Stimulated activated naive CD4-positive, alpha-beta T cell (primary cell): ENCODE measurements at places on chromosomes 6 and 20.

DNA sequence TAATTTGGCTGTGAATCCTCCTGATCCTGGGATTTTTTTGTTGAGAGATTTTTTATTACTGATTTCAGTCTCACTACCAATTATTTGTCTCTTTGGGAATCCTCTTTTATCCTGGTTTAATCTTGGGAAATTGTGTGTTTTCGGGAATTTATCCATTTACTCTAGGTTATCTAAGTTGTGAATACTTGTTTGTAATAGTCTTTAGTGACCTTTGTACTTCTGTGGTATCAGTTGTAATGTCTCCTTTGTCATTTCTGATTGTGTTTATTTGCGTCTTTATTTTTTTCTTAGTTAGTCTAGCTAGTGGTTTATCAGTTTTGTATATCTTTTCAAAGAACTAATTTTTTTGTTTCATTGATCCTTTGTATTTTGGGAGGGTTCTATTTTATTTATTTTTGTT lies 27.3 kb upstream of the ZNF337 start:
- no peak for DNase-seq

GRCh38 chr6:97460394-97461080 lies 177.5 kb upstream of the MMS22L start:
- DNase-seq: no peak

DNA sequence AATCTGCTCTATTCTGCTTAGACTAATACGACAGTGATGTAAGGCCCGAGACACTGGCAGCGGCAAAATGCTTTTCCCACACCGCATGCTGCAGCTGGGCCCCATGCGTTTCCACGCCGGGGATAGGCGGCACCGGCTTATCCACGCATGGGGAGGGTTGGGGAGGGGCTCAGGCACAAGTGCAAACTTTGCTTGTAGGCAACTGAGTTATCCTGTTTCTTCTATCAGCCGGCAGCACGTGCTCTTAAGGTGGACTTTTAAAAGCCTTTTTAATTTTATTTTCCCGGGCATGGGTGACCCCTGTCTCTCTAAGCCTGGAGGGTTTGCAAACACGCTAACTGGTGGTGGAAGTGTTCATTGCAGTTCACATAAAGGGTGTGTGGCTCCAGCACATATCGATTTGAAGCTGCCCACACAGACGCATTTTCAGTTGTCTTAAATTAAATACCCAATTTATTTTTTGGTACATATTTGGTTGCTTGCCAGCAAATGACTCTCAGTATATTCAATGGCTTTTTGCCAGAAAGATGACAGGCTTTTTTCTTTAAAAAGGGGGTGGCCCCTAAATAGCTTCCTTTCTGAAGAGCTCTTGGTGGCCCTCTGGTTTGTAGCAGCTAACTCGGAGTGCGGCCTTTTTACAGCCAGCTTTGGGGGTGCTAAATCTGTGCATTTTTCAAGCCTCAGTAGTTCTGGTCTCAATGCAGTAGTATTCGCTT lies 561.8 kb upstream of the AGPAT4 start:
- DNase-seq: no peak

DNA sequence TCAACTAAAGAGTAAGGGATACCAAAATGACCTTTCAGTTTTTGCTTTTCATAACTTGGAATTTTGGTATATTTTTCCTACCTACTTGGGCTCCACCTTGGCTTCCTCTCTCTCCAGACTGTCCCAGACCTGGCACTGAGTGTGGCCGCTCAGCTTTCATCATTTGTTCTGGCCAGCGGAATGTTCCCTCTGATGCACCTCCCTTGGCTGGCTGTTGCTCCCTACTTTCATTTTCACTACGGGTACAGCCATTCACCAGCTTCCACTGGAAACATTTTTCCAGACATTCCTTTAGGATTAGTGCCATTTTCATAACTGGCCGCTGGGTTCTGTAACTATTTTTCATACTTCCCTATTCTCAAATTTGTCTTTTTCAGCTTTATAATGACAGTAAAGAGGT lies 487.4 kb downstream of the TENT5A start:
- DNase-seq: no peak

GRCh38 chr6:146909376-146909775 lies 294.8 kb upstream of the STXBP5 start:
- DNase-seq: no peak

- DNase-seq: no peak
These were observed 168.7 kb upstream of the FUT9 start for GRCh38 chr6:95847061-95847460.

- DNase-seq: no peak
These were observed 43.2 kb downstream of the KAT14 start for GRCh38 chr20:18180815-18181214.

- DNase-seq: no peak
These were observed 79.9 kb upstream of the NAA20 start for GRCh38 chr20:19937218-19937617.

GRCh38 chr20:37943501-37944455 lies 40.9 kb downstream of the VSTM2L start:
- DNase-seq: no peak

GRCh38 chr20:458776-459175 lies 3.6 kb downstream of the TBC1D20 start:
- no peak for DNase-seq

GRCh38 chr6:155510879-155511278 lies 55.2 kb upstream of the NOX3 start:
- DNase-seq: no peak

DNA sequence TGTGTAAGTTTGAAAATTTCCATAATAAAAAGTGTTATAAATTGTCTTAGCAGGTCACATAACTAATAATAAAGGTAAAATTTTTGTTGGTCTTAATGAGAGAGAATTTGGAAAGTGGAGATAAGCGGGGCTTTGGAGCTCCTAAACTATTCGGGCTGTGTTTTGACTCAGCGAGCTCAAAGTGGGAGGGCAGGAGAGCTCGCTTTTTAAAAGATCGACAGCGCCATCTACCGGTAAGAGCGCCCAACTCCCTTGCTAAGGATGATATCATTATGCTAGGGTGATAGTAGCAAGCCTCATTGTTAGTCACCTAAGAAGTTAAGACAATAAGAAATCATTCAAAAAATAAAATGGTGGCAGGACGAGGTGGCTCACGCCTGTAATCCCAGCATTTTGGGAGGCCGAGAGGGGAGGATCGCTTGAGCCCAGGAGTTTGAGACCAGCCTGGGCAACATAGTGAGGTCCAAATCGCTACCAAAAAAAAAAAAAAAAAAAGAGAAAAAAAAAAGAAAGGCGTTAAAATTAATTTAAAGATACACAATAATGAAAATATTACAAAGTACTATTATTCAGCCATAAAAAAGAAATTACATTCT lies 24.8 kb downstream of the C6orf15 start:
- peak; percentile 81 for DNase-seq

GRCh38 chr6:33609528-33609927 lies 11.6 kb upstream of the ITPR3 start:
- no peak for DNase-seq

DNA sequence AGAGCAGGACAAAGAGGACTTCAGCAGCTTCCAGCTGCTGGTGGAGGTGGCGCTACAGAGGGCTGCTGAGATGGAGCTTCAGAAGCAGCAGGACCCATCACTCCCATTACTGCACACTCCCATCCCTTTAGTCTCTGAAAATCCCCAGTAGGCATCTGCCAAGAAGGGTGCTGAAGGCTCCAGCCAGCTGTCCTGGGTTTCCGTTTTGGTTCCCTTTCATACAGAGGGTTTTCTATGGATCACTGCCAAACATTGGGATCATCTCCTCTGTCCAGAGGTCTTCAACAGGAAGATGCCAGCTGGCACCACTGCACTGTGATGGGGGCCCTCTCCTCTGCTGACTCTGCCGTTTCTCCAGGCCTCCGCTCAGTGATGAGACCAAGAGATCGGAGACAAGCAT lies 14.3 kb upstream of the RAB5IF start:
- no peak for DNase-seq

DNA sequence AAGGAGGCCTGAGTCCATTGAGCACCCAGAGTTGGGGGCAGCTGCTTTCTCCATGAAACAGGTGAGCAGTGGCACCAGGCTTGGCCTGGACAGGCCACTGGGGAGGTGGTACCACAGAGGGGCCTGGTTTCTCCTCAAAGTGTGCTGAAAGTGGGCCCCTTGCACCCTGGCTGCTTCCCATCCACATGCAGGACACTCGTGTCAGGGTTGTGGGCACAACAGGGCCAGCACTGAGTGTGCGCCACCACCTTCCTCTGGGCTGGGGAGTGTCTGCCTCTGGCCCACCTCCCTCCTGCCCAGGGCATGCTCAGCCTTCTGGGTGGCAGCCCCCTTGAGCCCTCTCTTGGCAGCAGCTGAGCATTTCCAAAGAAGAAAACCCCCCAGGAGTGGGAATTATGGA lies 5.2 kb upstream of the SLC22A1 start:
- no peak for DNase-seq

GRCh38 chr6:39102071-39102820 lies 12.7 kb downstream of the SAYSD1 start:
- DNase-seq: no peak

GRCh38 chr6:71496018-71496721 lies 207.6 kb downstream of the OGFRL1 start:
- DNase-seq: no peak

- DNase-seq: no peak
These were observed 30.1 kb upstream of the CCR6 start for GRCh38 chr6:167092672-167093339.

DNA sequence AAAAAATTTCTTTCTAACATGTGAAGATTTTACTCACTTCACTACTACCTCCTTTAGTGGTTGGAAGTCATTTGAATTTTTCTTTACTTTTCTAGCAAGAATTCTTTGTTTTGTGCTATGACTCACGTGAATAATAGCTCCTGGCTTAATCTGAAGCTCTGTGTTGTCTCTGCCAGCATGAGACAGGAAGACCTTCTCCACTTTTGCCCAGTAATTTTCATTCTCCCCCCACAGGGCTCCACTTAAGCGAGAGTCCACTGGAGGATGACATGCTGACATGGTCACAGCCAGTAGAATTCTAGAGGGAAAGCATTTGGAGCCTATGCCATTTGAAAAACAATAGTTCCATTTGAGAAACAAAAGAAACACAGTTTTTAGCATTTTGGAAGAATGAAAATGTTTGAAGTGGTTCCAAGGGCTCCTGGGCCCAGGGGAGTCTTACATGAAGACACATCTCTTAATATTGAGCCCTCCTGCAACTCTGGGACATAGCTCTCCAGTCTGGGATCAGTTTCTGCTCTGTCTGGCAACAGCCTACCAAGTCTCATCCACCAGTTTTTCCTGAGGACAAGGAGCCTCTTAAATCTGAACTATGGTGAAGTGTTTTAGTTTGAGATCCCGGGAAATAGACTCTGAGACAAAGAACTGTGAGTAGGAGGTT lies 231.4 kb downstream of the PAX1 start:
- DNase-seq: no peak

DNA sequence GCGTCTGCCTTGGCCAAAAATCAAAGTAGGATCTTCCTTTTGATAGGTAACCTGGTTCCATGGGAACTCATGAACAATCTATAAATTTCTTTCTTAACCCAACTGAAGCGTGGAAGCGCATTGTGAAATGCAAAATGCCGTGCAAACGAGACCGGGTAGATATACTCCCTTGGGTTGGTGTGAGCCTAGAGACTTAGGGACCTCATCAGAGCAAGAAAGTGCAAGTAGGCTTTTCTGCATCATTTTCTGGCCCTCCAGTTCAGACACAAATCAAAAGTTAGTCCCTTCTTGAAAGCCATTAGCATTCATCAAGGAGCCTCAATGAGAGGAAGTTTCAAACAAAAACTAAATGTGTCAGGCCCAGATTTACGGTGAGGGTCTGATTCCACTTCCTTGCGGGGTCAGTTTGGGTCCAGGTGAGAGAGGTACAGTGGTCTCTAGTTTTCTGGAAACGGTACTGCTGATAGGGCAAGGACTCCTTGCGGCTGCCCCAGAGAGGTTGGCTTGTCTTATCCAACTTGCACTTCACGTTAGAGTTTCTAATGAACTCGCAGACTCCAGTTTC lies 5.3 kb upstream of the ZNF184 start:
- no peak for DNase-seq

GRCh38 chr6:108609276-108609769 lies 48.6 kb downstream of the FOXO3 start:
- no peak for DNase-seq

- no peak for DNase-seq
These were observed 83.6 kb downstream of the MRPL14 start for GRCh38 chr6:44043479-44044153.

GRCh38 chr6:24031496-24031895 lies 94.5 kb upstream of the NRSN1 start:
- no peak for DNase-seq

GRCh38 chr6:132789396-132789776 lies 9.1 kb downstream of the SLC18B1 start:
- DNase-seq: no peak

DNA sequence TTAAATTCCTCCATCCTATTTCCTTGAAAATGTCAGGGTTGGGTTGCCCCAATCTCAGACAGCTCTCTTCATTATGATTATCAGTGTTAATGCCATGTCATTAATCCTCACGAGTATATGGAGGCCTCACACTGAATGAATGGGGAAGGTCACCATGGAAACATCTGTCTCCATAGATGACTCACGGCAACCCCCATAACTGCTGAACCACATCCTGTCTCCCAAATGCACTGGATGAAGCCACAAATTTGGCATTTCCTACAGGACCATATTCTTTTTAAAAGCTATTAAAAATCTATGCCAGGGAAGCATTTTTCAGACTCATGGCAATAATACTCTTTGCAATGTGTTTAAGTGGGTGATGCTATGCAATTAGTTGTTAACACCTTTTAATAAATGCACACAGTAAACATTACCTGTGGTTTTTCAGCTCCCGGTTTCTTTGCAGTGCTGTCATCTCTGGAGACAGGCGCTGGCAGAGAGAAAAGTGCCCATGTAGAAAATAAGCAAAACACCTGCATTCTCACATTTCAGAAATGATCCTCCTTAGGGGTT lies 80.1 kb upstream of the PTPRK start:
- DNase-seq: no peak

DNA sequence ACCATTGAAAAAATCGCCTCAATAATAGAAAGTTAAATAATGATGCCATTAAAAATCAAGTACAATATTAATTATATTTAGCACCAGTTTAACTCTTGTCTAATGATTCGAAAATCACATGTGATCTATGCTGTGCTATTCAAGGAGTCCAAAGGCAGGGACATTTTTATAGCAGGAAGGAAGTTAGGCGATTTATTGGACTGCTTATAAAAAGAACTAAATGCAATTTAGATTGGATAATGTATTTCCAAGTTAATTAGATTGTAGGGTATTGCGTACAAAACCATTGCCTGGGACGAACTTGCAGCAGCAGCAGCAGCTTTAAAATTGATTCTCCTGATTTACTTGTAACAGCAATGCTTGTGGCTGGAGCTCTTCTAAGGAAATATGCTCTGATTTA lies 87.4 kb upstream of the TMEM181 start:
- no peak for DNase-seq

- no peak for DNase-seq
These were observed 17.3 kb downstream of the PLCG1 start for GRCh38 chr20:41154436-41155176.
